HAP-1 (cell line): ENCODE measurements at places on chromosomes 1 and 21.

DNA sequence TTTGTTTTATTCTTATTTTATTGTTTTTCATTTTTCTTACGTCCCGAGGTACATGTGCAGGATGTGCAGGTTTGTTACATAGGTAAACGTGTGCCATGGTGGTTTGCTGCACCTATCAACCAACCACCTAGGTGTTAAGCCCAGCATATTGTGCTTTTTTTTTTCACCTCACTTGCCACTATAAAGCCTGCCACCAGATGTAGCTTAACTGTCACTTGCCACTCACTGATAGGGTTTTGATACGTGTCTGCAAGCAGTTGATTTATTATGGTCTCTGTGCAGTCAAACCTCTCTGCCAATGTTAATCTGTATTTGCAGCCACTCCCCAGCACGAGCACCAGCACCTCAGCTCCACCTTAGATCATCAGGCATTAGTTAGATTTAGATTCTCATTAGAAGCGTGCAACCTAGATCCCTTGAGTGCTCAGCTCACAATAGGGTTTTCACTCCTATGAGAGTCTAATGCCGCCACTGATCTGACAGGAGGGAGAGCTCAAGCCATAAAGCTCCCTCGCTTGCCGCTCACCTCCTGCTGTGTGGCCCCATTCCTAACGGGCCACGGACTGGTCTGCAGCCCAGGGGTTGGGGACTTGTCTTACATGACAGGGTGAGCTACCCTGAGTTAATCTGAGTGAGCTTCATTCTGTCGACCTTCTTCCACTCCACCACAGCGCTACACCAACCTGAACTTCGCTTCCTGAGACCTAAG lies 17.9 kb upstream of the ABCG1 start:
- no peak for DNase-seq

DNA sequence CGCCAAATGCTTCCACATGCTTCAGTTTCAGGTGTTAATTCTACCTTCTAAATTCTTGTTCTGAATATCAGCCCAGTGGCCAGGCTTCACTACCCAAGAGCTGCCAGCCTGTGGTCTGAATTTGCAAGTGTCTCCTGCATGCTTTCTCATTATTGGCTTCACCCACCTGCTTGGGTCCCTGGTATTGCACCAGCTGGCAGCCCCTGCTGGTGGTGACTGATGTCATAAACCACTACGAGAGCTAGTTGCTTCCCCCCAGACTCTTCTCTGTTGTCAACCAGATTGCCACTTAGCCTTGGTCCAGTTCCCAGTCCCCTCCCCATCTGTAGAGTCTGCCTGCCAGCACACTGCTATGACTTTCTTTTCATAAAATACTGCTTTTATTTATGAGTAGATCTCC lies 197.7 kb upstream of the DUSP10 start:
- DNase-seq, result no peak

DNA sequence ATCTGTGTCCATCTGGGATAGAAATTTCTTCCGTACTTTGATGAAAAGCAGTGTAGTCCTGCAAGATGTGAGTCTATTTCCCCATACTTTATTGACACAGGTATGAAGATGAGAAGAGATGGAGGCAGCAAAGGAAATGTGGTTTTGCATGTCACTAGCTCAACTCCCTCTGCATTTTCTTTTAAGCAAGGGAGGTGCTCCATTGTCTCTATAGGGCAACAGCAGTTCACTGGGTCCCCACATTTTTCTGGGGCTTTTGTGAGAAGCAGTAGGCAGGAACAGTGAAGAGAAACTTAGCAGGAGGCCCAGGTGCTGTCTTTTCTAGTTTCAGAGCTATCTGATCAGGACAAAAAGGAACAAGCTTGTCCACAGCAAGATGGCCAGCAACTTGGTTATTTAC lies 37.1 kb downstream of the C21orf91 start:
- no peak for DNase-seq

DNA sequence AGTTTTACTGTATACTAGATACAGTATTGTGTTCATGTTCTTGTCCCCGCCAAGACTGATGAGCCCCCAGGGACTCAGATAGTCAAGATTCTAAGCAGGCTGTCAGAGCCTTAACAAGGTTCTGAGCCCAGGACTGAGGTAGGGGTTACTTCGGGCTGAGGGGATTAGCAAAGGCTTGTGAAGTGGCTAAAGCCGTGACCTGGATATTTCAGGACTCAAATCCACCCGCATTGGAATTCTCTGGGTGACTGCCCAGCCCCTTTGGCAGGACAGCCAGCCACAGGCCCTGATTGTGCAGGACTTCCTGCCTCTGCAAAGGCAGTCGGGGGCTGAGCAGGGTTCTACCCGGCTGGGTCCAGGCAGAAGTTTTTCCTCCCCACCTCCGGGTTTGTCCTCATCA lies at the start of gene PLA2G5:
PLA2G5 (plus strand) TSS at position 321 of the 400 bp plus-strand sequence. CDS start 14,637 bp downstream, outside the sequence.
- DNase-seq, result no peak

- no peak for DNase-seq
Observed at GRCh38 chr1:41392528-41392924, 31.3 kb downstream of the FOXO6 start.

- DNase-seq, result no peak
Observed at GRCh38 chr1:69403756-69404320, 163.9 kb upstream of the LRRC7 start.

DNA sequence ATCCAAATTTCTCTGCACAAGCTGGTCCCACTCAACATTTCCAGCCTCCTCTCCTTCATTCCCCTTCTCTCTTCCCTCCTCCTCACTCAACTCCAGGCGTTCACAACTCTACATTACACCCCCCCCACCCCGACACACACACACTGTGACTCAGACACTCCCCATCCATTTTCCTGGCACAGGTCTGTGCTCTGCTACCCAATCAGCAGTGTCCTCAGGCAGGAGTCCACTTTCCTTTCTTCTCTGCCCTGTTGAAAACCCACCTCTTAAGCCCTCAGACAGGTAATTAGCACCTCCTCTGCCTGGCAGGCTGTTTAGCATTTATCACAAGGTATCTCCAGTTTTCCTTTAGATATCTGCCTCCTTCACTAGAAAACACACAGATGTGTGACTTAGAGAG lies 8.8 kb upstream of the LMX1A start:
- no peak for DNase-seq
